ENCODE measurements at places on chromosomes 3 and 15.

DNA sequence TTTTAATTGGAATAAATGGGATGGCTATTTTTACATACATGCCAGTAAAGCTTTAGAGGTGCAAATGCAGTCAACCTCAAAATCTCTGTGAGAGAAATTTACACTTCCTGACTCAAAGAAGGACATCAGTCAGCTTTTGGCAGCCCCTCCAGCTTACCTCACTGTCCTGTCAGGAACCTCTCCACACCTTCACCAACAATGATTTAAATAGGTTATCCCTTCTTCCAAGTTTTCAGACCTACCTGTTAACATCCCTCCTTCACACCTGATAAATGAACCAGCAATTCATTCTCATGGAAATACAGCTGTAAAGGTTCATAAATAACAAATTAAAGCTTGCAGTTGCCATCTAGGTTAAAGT lies 286.1 kb downstream of the SHOX2 start:
- no peak for DNase-seq

DNA sequence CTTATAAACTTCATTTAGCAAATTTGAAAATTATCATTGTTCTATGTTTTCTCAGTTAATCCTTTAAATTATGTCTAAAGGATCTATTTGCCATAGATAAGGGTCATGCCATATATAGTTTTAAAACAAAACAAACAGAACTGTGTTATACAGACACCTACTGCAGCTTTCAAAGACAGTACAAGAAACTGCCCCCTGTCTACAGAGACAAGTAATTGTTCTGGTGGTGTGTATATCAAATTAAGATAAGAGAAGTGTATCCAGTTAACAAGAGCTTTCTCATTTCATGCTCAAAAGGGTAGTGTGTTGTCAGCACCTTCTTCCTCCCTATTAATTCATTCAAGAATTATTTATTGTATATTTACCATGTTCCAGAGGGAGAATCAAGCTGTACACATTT lies 201.2 kb downstream of the FMN1 start:
- peak; percentile 42 for DNase-seq

DNA sequence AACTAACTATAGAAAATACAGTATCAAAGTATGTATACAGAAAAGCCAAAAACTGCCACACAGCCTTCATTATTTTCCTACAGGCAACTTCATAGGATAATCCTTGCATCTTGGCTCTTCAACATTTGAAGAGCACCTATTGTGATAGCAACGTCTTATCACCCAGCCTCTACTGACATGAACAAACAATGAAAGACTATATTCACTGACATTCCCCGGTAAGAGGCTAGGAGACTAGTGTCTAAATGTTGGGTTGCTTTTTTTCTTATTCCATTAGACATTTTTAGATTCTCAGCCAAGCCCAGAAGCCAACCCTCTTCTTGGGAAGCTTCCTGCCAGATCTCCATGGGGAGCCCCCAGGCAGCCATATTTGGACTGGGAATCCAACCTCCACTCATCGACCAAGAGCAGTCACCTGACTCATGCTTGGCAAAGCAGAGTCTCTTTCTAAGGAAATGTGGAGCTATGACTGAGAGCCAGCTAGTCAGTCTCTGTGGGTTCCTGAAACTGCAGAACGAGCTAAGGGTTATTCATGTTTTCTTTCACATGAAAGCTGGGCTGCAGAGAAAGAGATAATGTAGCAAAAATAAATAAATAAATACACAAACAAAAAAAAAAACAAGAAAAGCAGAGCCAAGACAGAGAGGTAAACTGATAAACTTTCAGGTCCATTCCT lies 227.5 kb downstream of the MAGI1 start:
- peak; percentile 72 for DNase-seq

DNA sequence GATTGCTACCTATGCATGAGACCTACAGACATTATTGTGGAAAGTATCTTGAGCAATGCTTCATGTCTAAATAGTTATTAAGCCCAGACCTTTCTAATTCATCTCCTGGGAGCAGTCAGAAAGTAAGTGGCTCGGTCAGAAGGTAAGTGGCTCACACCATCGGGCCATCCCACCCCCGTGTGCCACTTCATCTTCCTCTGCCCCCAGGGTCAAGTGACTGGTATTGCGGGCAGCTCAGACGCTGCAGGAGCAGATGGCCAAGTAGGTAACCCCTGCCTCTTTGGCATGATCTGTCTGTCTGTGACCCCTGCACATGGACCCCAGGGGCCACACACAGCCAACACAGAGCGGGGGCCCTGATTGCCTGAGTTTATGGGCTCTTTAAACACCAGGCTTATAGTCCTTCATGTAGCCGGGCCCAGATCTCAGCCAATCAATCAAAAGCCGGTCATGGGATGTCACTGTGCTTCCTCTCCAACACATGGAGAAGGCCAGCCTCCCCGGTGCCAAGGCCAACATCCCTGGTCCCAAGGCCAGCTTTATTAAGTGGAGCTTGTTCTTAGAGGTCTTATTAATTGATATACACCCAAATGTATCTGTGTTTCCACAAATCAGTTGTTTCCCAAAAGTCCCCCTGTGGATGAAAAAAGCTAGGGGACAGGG lies 42.9 kb downstream of the LARP6 start:
- no peak for DNase-seq
